ENCODE measurements at places on chromosomes 4 and X.

DNA sequence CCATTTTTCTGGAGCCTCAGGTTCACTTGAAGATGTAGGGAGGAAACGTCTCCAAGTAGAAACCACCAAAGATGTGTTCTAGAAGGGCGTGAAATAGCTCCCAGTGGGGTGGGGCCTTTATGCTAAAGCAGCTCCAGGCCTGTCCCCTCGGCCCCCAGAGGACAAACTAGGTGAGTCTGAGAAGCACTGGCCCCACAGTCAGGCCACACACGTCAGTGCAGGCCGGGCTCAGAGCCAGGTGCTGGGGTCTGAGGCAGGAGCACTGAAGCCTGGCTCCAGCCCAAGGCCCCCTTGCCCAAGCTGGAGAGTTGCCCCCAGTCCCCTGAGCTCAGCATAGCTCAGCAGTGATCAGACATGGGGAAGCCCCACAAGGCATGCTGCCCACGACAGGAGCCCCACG is 95.4 kb upstream of the PSAPL1 start:
- no peak for DNase-seq

GRCh38 chr4:176675810-176676209 is 116.9 kb downstream of the VEGFC start:
- no peak for DNase-seq

DNA sequence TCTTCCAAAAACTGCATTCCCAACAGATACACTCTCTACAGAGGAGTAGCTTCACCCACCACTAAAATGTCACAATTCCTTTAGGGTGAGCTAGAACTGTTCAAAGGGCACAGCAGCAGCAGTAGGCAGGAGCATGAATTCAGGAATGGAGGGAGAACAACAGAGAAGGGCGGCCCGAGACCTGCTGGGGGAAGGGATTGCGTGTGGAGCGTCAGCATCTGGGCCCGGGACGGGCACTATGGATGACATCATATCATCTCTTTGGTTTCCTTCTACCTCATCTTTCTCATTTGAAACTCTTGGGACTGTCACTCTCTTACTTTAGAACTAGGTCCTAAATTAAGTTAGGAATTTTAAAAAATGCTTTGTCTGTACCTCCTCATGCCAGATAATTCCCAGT is 95.0 kb downstream of the PHOX2B start:
- DNase-seq: no peak

GRCh38 chrX:22053481-22053880 is 21.4 kb downstream of the PHEX start:
- no peak for DNase-seq

DNA sequence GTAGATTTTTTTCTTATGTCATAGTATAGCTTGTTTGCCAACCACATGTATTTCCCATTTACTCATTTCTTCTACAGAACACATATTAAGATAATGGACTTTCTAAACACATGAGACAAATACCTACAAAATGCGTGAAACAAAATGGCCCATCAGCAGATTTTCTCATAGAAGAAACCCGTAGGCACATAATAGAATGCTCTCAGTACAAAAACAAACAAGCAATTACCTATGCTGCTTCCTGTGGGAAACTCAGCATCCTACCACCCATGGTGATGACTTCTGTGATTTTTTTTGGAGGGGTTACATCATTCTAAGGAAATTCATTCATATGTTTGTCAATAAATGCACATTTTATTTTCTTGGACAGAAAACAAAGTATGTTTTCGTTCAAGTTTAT is 343.6 kb downstream of the SPRY1 start:
- DNase-seq: no peak

- DNase-seq: peak; percentile 35
These were observed 16.3 kb upstream of the PLCXD1 start for GRCh38 chrX:264634-265455.

DNA sequence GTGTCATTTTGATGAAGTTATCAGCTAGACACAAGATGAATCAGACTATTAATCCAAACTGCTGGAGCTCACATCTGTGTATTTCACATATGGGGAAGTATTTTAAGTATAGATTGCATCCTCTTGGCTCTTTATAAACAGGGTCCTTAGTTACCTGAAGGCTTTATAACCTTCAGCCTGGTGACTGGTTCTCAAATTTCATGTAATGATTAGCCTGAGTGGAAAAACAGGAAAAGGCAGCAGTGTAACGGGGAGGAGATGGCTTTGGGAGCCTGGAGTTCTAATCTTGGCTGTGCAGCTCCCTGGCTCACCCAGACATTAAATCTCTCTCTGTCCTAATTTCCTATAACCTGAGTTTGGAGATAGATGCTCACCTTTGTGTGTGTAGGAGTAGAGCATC is 103.8 kb upstream of the HPF1 start:
- DNase-seq: no peak

GRCh38 chr4:183832776-183833450 is 72.2 kb upstream of the STOX2 start:
- DNase-seq: no peak

DNA sequence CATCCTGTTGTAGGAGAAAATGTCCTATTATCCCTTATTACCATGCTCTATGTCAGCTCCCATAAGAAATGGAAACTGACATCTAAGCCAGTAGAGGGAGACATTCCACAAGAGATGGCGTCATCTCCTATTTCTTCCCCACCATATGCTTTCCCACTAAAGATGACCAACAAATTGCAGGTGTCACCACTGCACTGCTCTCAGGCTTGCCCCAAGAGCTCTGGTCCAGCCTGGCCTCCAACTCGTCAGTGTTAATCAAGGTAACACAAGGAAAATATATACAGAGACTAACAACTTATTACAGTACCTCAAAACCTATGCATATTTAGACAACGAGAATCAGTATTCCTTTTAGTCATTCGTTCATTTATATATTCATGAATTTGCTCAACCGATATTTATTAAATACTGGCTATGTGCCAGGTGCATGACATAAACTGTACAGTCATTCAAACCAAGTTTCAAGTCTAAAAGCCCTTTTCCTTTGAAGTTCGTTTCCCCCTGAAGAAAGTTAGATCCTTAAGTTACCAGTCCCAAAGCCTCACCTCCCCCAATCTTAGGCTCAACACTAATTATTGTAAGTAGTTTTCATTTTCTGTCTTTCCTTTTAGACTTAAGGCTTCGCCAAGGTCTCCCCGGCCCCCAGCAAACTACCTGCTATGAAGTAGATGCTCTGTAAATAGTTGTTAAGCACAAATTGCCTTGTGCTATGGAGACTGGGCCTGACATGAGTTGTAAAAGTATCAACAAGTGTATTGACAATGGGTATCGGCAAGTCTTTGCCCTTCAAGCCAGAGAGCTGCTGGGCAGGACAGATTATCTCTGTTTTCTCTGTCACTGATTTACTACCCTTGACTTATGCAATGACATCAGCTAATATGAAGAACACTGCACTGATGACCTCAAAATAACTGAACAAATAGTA is 3.1 kb upstream of the FGB start:
- DNase-seq: peak; percentile 47

DNA sequence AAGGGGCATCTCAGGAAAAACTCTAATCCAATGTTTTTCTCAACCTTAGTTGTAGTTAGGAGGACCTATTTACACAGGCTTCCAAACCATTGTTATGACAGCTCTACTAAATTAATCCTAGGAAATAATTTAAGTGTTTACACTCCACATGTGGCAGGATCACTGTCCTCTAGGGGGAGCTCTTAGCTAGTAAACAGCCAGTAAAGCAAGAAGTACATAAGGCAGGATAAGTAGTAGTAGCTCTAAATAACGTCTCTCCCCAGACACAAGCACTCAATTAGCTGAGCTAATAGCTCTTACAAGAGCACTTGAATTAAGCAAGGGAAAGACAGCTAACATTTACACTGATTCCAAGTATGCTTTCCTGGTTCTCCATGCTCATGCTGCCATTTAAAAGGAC is 37.3 kb downstream of the NUDT11 start:
- no peak for DNase-seq

GRCh38 chr4:139219450-139220055 is 42.5 kb upstream of the ELF2 start:
- DNase-seq: no peak

GRCh38 chr4:153438916-153439756 is 27.0 kb upstream of the TMEM131L start:
- peak; percentile 9 for DNase-seq

DNA sequence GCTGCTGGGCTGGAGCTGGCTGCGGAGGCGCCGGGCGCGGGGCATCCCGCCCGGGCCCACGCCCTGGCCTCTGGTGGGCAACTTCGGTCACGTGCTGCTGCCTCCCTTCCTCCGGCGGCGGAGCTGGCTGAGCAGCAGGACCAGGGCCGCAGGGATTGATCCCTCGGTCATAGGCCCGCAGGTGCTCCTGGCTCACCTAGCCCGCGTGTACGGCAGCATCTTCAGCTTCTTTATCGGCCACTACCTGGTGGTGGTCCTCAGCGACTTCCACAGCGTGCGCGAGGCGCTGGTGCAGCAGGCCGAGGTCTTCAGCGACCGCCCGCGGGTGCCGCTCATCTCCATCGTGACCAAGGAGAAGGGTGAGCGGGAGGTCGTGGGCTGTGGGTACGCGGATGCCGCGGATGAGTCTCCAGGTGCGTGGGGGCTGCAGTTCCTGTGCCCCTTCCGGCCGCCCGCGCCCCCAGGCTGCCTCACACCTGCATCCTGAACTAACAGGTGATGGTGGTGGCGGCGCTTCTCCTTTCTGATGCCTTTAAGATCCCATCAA is 499 bp downstream of the CYP2U1 start:
- no peak for DNase-seq

DNA sequence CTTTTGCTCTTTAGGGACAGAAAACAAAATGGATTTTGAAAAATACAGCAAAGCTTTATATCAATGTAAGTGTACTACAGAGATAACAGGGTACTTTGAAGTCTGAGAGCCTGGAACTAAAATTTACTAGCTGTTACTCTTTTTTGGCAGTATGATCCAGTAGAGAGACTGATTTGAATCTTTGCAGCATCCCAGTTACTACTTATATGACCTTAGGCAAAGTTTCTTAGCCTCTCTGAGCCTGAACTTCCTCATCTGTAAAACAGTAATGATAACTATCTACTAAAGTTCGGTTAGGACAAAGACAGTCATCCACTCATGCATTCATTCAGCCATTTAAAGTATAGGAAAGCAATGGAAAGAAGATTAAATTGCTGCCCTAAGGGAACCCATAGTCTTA is 10.1 kb downstream of the BRWD3 start:
- DNase-seq: peak; percentile 19

DNA sequence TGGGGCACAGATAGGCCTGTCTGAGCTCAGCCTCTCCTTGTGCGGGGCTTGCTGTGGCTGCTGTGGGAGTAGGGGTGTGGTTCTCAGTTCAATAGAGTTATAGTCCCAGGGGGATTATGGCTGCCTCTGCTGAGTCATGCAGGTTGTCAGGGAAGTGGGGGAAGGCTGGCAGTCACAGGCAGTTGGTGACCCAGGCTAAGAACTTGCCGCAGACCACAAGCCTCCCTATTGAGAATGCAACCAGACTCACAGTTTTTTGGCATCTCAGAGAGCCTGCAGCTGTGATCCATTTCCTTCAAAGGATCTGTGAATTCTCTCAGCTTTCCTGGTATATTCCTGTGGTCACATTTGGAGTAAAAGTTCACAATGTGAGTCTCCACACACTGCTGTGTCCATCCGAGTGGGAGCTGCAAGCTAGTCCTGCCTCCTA is 364.9 kb downstream of the ZNF674 start:
- peak; percentile 35 for DNase-seq

DNA sequence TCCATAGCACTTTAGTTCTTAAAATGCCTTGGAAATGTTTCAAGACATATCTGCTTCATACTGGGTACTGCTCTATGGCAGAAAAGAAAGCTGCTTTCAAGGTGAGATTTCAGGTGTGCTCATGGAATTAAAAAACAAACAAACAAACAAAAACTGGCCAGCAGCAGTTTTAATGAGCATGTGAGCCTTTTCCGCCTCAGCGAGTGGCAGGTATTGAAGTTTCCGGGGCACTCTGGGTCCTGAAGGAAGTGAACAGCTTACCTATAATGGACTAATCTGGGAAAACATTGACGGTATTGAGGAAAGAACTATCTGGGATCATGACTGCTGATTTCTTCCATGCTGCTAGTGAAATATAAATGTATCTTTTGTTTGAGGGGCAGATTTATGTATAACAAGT is 194.6 kb downstream of the MAML3 start:
- DNase-seq: no peak

GRCh38 chrX:9913146-9913433 is 54.1 kb upstream of the CLDN34 start:
- no peak for DNase-seq

DNA sequence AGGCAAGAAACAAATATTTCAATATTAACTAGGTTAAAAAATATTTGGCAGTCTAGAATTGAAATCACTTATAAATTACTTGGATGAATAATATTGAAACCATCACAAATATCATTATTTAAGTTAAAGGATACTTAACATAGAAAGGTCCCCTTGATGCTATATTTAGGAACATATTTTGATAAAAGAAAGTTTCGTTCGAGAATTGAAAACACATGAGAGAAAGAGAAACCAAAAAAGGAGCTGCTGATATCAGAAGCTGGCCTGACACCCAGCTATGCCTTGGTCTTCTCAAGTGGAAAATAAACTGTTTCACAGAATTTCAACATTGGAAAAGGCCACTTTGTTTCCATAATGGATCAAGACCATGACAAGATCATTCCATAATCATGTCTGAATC is 762.4 kb downstream of the DMD start:
- DNase-seq: no peak

- DNase-seq: no peak
These were observed 76.5 kb upstream of the MSX1 start for GRCh38 chr4:4782969-4783368.

DNA sequence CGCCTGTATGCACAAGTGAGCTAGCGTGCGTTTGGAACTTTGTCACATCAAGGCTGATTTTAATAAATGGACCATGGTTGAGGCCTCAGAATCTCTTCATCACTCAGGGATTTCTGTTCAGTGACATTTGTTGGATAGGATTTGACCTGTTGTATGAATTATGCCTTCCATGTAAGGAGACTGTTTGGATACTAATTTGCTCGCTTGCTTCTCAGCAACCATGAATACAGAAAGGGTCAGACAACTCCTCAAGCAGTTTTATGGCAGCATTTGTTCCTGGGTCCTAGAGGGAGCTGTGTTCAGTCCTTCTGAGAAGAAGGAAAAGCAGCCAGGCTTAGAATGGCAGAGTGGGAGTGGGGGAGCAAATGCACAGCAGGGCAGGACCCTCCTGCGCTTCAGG is 269.7 kb upstream of the LCORL start:
- no peak for DNase-seq

GRCh38 chr4:94038195-94038594 is 169.5 kb upstream of the SMARCAD1 start:
- DNase-seq: no peak

- no peak for DNase-seq
These were observed 103.8 kb downstream of the RTL5 start for GRCh38 chrX:72027914-72028307.
